GM12878 (cell line): ENCODE measurements at places on chromosomes 13 and 19.

- DNase-seq, result peak; percentile 76
These were observed 37.7 kb downstream of the GPR42 start for GRCh38 chr19:35408284-35409171.

DNA sequence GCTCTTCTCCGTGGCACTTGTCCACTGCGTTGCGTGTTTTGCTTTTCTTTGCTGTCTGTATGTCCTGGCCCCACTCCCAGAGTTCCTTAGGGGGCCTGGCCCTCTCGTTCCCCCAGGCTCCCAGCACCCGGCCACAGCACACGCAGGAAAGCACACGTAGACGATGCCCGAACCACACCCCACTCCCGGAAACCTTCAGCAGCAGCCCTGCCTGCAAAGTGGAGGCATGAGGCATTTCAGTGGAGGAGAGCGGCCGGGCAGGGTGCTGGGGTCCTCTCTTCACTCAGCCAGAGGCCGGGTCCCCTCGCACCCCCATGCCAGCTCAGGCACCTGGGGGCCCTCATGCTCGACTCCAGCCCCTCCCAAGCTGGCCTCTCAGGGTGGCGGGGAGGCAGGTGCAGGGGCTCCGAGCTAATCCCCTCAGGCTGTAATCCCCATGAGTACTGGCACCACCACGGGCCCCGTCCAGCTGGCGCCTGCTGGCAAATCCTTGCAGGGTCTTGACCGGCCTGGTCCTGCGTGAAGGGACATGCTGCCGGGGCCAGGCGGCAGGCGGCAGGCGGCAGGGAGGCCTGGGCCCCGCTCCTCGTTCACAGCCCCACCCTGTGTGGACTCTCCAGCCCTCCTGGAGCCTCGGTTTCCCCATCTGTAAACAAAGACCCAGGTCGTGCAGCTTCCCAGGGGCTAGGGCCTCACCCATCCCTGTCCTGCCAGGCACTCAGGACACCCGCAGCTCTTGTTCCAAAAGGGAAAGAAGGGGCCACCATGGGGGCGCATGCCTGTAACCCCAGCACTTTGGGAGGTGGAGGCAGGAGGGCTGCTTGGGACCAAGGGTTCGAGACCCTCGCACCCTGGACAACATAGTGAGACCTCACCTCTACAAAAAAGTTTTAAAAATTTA, 7.0 kb downstream of the PIP5K1C start:
- no peak for DNase-seq

- no peak for DNase-seq
These were observed at the start of gene ZIC2 for GRCh38 chr13:99981735-99982035. TSS of gene ZIC2 (plus strand) at chr13:99981784. CDS start at chr13:99982065, 281 bp downstream.

- DNase-seq, result no peak
These were observed 33.6 kb downstream of the TUBGCP3 start for GRCh38 chr13:112554214-112554850.

- no peak for DNase-seq
These were observed 6.8 kb downstream of the FIZ1 start for GRCh38 chr19:55592391-55593090.

GRCh38 chr13:99191336-99191899, 9.2 kb upstream of the UBAC2 start:
- no peak for DNase-seq

DNA sequence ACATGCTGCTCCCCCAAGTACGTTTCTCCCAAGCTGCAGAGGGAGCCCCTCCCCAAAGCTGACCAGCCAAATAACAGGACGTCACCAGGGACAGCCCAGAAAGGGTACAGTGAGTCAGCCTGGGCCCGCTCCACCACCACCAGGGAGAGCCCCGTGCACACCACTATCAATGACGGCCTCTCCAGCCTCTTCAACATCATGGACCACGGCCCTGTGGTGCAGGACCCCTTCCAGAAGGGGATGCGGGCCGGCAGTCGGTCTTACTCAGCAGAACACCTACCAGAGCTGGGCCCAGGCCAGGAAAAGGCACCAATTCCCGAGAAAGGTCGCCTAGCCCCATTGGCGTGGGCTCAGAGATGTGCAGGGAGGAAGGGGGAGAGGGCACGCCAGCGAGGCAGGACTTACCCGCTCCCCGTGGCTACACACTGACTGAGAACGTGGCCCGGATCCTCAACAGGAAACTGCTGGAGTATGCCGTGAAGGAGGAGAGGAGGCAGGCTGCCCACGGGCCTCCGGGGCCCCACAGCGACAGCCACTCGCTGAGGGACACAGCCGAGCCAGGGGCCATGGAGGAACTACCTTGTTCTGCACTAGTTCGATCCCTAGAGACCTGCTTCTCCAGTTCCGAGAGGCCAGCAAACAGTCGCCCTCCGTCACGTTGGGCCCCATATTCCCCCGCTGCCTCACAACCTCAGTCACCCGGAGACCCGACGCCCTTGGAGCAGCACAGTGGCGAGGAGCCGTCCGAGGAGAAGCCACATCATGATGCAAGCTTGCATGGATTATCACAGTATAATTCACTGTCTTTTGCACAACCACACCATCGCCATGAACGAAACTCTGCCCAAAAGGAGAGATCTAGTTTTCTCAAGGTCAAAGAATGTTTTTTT, 815.9 kb upstream of the KLHL1 start:
- DNase-seq, result no peak

GRCh38 chr13:106867249-106867648, 299.3 kb upstream of the ARGLU1 start:
- DNase-seq, result no peak

DNA sequence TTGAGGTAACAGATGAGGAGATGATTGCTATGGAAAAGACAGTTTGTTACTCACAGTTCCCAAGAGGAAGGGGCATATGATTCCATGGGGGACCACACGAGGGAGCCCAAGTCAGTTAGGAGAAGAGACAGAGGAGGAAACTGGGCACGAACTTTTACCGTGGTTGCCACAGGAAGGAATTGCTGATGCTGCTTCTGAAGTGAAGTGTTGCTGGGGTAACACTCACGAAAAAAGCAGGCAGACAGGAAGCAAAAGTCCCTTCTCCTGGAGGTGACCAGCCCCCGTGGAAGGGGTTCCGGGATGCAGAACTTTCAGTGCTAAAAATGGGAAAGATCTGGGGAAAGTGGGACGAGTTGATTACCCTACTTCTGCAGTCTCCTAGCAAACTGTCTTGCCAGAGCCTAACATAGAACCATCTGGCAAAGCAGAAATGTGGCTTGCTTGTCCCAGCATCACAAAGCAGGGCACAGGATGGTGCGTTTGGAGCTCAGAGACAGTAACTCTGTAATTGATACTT, 35.4 kb upstream of the MAP3K10 start:
- DNase-seq, result no peak

GRCh38 chr13:33446821-33447725, 161.5 kb upstream of the STARD13 start:
- DNase-seq, result no peak

- no peak for DNase-seq
These were observed 5.8 kb downstream of the FTL start for GRCh38 chr19:48970923-48971395.

DNA sequence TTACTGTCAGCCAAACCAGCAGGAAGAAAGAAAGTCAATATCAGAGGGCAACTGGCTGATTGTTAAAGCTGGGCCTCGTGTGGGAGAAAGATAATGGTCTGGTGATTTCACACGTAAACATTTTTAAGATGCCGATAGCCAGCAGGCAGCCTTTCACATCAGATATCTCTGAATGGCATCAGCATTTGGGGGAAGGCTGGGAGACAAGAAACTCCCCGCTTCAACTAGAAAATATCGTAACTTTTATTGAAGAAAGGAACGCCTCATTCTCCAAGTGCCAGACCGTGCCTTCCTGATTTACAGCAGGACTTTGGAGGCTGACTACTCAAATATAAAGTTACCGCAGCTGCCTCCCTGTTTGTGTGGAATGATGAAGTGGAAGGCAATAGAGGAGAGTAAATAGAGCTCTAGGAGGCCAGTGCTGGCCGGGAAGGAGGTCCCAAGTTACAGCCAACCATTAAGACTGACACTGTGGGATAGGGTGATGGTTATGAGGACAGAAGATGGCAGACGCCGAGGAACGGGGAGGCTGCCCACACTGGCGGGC, 284.3 kb upstream of the MAB21L1 start:
- no peak for DNase-seq

GRCh38 chr13:63427170-63427569, 2011.5 kb upstream of the PCDH20 start:
- DNase-seq, result no peak

- DNase-seq, result no peak
These were observed 264.0 kb downstream of the TBC1D4 start for GRCh38 chr13:75217949-75218348.

DNA sequence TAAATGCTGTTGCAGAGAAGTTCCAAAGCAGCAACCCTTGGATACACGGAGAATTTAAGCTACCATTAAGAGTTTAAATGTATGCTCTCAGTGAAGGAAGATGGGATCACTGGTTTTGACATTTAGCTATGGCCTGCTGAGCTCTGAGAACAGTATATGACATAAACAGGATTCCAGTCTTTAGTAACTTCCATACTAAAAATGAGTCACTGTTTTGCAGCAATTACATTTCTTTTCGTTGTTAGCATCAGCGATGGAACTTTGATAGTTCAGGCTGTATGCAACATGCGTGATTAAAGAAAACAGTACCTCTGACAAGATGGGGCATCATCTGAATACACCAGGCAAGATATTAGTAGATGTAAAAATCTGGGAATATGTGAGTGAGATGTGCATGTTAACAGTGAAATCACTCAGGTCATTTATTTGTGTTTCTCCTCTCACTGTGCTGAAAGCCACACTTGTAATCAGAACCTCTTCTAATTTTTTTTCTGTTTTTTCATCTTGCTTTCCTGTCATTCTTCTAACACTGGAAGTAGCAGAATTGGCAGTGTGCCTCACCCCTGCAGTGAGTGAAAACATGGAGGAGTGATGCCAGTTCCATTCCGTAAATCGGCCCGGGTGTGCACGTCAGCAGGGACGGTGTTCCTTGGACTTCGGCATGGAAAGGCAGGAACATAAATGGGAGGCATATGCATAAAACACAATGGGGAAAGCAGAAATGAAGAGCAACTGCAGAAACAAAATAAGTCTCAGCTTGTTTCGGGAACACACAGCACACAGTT, 361.5 kb downstream of the OXGR1 start:
- DNase-seq, result no peak

GRCh38 chr19:33293255-33294057, 8.9 kb downstream of the CEBPA start:
- no peak for DNase-seq

DNA sequence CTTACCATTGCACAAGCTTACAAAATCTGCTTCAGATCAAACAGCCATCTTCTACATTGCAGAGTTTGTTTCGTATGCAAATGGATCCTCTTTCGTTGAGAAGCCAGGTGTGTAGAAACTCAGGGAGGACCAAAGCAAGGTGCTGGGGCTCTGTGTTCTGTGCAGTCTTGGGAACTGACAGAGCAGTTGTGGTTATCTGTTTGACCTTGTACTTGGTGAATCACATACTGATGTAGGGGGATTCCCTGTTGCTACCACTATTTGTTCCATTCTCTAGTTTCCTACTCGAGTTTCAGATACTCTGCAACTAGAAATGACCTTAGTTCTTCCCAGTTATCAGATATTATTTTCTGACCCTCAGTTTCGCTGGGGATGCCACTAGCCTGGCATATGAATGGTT, 95.2 kb upstream of the CLDN10 start:
- DNase-seq, result peak; percentile 89

- DNase-seq, result no peak
These were observed 1504.5 kb upstream of the PCDH20 start for GRCh38 chr13:62920159-62920558.

GRCh38 chr13:41411522-41411921, 45.8 kb upstream of the RGCC start:
- no peak for DNase-seq

- DNase-seq, result no peak
These were observed 155.4 kb downstream of the DCT start for GRCh38 chr13:94323764-94324758.

DNA sequence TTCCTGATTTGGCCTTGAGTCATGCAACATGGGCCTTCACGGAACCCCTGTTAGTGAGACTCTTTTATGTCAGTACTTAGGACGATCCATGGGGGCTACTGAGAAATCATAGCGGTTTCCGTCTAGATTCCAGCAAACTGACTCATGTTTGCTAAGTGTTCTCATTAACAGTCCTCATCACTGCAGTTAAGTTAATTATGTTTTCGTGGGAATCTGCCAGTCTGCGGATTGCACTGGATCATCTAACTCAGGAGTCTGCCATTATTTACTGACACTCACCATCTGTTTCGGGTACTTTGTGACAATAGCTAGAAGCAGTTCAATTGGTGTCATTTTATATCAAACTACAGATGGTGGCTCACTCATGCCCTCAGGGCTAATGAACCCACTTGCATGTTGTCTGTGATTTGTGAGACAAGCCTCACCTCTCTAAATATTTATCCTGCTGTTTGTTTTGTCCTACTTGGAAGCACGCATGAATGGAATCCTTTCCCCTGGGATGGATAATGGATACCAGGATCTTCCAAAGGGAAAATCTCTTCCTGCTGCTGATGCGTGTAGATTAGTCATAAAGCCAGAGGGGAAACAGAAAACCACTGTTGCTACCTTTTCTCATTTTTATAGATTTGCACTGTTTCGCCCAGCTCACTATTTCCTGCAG, 61.8 kb downstream of the RAB20 start:
- no peak for DNase-seq

DNA sequence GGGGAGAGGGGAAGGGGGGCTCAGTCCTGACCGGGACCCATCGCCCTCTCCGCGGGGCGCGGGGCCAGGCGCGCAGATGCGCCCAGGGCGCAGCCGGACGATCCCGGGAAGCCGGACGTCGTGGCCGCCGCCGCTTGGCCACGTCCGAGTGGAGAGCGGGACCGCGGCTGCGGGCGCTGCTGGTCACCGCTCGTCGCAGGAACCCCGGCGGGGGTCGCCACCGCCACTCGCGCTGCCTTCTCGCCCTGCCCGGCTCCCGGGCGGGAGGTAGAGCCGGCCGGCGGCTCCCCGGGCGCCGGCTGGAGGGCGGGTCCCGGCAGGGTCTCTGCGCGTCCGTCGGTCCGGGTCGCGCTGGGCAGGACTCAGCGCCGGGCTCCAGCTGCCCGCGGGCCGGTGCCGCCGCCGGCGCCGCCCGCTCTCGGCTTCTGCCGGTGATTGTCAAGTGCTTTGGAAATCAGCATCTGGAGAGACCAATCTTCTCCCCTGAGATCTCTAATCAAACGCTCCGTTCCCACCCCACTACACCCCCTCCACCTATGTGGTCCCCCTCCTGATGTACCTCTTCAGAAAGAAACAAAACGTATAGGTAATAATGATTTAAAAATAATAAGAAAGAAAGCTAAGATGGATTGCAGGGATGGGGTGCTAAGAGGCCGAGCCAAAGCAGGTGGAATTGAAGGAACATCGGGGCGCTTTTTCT, 464.4 kb downstream of the ITGBL1 start:
- DNase-seq, result no peak

- DNase-seq, result no peak
These were observed 14.2 kb downstream of the DPF1 start for GRCh38 chr19:38209671-38210457.
